ENCODE measurements at places on chromosomes 6 and 20. TPM values are rescaled to one million over a fixed set of nuclear protein-coding genes. Genes with fewer than 3 reads are reported as not detected.

DNA sequence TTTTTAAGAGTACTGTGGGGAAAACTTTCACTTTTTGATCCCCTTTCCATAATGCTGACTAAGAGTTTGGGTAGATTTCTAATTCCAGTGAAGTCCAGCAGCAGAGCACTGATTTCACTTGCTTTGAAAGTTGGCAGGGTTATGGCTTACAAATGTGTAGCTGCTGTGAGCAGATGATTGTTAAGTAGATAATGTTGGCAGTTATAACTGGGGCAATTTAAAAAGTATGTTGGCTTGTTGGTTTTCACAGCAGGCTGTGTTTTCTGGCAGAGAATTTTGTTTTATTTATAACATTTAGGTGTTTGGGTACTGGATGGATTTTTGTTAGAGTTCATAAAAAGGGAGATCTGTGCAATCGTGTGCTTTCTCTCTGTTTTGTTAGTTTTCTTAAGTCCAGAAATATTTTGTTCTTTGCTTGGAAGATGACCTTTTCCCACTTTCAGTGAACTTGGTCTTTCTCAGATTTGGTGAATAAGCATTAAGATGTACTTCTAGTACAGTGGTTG, 31.4 kb downstream of the AFDN start:
- H3K36me3 ChIP-seq: no peaks in the 10 kb centered on the region
- DNase-seq: no peak
- no peaks in the 10 kb centered on the region for H3K27me3 ChIP-seq
- H3K4me1 ChIP-seq: peaks cover 77% of the 10 kb centered on the region

Gene FAM184A
- total RNA-seq: 0.28 TPM

DNA sequence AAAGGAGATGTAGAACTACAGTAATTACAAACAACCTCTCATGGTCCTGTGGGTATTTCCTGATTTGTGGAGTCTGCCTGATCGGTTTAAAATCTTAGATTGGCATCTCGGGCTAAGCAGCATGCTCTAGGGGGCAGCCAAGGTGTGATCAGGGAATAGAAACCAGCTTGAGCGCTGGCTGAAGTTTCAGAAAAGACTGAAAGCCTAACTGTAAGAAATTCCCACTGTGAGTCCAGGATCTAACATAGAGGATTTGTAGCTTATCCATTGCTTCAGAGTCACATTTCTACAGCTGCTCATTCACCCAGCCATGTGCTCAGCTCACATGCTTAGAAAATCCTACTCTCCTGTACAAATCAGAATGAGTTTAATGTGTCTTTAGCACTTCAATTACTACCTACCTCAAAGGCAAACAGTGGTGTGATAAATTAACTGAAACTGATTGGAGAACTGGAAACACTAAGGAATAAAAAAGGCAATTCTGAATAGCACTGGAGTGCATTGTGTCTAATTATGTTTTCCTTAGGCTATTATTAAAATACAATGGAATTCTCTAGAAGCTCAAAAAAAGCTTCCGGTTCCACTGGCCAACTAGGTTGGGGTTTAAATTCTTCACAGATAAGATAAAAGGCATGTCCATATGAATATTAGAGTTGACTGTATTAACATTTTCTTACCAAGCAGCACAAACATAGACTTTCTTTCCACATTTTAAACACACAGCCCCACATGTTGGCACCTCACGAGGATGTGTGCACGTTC, 73.8 kb upstream of the MPC1 start:
- no peak for DNase-seq
- no peaks in the 10 kb centered on the region for H3K36me3 ChIP-seq
- H3K27me3 ChIP-seq: no peaks in the 10 kb centered on the region

GRCh38 chr6:32713241-32713640, 27.9 kb upstream of the HLA-DQA2 start:
- H3K27ac ChIP-seq: no peak overlapping the region
- peaks cover 11% of the 10 kb centered on the region for H3K27me3 ChIP-seq
- H3K4me1 ChIP-seq: no peaks in the 10 kb centered on the region
- DNase-seq: no peak
- H3K36me3 ChIP-seq: no peaks in the 10 kb centered on the region

DNA sequence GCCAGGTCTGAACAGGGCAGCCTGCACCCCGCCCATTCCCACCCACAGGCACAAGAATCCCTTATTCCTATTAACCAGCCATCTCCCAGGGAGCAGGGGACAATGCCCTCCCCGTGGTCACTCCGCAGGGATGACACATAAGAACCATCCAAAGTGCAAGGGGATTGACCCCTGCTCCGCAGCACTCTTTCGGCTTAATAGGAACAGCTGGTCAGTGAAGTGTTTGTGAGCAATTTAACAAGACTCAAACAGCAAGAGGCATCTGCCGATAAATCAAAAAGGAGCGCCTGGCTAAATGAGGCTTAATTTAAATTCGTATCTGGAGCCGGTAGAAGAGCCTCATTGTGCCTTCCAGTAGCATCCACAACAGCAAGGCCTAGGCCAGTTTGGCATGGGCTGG, 389.4 kb downstream of the RNGTT start:
- H3K27ac ChIP-seq: no peak overlapping the region
- no peak for DNase-seq
- no peaks in the 10 kb centered on the region for H3K4me1 ChIP-seq
- H3K4me3 ChIP-seq: no peak overlapping the region
- H3K36me3 ChIP-seq: no peaks in the 10 kb centered on the region
- H3K27me3 ChIP-seq: no peaks in the 10 kb centered on the region

DNA sequence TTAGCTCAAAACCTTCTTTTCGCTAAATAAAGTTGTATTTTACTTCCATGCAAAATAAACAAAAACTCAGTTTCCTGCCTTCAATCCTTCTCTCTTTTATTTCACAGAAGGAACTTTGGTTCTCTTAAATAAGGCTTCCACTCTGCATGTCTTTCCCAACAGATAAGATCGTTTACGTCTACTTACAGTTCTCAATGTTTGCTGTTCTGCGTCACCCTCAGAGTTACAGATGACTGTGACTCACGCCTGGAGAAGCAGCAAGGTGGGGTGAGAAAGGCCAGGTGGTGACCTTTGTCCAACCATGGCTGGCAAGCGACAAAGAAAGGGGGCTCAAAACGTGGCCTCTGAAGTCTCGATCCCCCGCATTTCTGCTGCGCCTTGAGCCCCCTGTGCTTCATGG, 51.4 kb upstream of the RPS6KA2 start:
- no peaks in the 10 kb centered on the region for H3K36me3 ChIP-seq
- H3K4me3 ChIP-seq: no peak overlapping the region
- H3K4me1 ChIP-seq: peaks cover 7% of the 10 kb centered on the region
- no peaks in the 10 kb centered on the region for H3K27me3 ChIP-seq
- no peak overlapping the region for H3K27ac ChIP-seq

DNA sequence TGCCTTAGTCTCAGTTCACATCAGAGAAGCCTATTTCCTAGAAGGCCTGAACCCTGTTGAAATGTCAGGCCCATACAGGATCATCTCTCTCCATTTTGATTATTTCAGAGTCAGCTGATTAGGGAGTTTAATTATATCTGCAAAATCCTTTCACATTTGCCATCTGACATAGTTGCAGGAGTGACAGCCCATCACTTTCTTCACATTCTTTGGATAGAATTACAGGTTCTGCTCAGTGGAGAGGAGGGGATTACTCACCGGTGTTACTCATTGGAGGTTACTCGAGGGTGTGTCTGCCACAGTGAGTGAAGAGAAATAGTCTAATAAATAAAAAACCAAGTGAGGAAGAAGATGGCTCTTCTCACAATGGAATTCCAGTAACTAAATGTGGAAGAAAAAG, 216.8 kb downstream of the TMEM242 start:
- no peak overlapping the region for H3K4me3 ChIP-seq
- H3K36me3 ChIP-seq: peaks cover 10% of the 10 kb centered on the region
- no peak for DNase-seq

Gene TBC1D32
- total RNA-seq: 2.0 TPM

GRCh38 chr20:4230651-4231050, 215.3 kb upstream of the RNF24 start:
- no peak overlapping the region for H3K27ac ChIP-seq
- H3K4me1 ChIP-seq: peaks cover 18% of the 10 kb centered on the region
- H3K4me3 ChIP-seq: no peak overlapping the region
- H3K27me3 ChIP-seq: no peaks in the 10 kb centered on the region
- no peak for DNase-seq
- no peaks in the 10 kb centered on the region for H3K36me3 ChIP-seq

Gene SLC17A4
- total RNA-seq: not detected

- no peak for DNase-seq
- H3K27ac ChIP-seq: peak overlapping the region; percentile 71
- H3K27me3 ChIP-seq: no peaks in the 10 kb centered on the region
- H3K4me1 ChIP-seq: peaks cover 22% of the 10 kb centered on the region
- no peaks in the 10 kb centered on the region for H3K36me3 ChIP-seq
Measured at GRCh38 chr20:42484790-42485375, 704.8 kb downstream of the PTPRT start.

Gene DACT2
- 0.64 TPM for total RNA-seq

Gene RCAN2
- total RNA-seq: 298 TPM

DNA sequence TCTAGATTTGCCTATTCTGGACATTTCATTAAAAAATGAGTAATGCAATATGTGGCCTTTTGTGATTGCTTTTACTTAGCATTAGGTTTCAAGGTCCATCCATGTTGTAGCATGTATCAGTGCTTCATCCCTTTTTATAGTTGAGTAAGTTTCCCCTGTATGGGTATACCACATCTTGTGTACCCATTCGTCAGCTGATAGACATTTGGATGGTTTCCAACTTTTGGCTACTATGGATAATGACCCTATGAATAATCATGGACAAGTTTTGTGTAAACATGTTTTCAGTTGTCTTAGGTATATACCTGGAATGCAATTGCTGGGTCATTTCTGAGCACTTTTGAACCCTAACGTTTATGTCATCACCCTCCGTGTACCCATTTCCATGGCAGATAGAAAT, 15.4 kb downstream of the METTL24 start:
- H3K4me3 ChIP-seq: no peak overlapping the region
- DNase-seq: no peak
- no peaks in the 10 kb centered on the region for H3K27me3 ChIP-seq
- no peak overlapping the region for H3K27ac ChIP-seq

DNA sequence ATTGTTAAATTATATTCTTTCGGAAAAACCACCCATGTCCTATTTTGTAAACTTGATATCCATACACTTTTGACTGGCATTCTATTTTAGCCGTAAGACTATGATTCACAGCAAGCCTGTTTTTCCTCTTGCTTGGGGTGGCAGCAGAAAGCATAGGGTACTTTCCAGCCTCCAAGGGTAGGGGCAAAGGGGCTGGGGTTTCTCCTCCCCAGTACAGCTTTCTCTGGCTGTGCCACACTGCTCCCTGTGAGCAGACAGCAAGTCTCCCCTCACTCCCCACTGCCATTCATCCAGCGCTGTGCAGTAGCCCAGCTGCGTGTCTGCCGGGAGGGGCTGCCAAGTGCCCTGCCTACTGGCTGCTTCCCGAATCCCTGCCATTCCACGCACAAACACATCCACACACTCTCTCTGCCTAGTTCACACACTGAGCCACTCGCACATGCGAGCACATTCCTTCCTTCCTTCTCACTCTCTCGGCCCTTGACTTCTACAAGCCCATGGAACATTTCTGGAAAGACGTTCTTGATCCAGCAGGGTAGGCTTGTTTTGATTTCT, 2.1 kb upstream of the ESR1 start:
- H3K27ac ChIP-seq: no peak overlapping the region
- H3K4me1 ChIP-seq: no peaks in the 10 kb centered on the region
- no peak for DNase-seq
- no peaks in the 10 kb centered on the region for H3K36me3 ChIP-seq
- peaks cover 52% of the 10 kb centered on the region for H3K27me3 ChIP-seq
- peak overlapping the region; percentile 28 for H3K4me3 ChIP-seq

DNA sequence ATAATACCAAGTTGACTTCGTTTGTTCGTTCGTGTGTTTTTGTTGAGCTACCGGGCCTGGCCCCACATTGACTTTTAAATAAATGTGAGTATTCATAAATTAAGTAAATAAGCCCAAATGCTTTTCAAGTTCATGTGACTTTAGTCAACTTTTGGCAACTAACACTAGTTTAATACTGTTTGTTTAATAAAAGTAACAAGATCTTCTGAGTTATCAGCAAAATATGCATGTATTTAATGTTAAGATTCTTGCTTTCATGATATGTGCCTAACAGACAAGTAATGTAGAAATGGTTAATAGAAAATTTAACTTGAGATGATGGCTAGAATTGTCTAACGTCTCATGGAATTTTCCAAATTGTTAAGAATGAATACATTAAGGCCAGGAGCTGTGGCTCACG, 38.7 kb upstream of the ECI2 start:
- H3K4me1 ChIP-seq: no peaks in the 10 kb centered on the region
- H3K27me3 ChIP-seq: no peaks in the 10 kb centered on the region
- H3K36me3 ChIP-seq: no peaks in the 10 kb centered on the region
- H3K27ac ChIP-seq: no peak overlapping the region
- H3K4me3 ChIP-seq: no peak overlapping the region
- no peak for DNase-seq

GRCh38 chr6:98044791-98045470, 761.9 kb upstream of the MMS22L start:
- H3K36me3 ChIP-seq: no peaks in the 10 kb centered on the region
- H3K27me3 ChIP-seq: peaks cover 12% of the 10 kb centered on the region
- no peak overlapping the region for H3K27ac ChIP-seq

Gene ACTL10
- 0.11 TPM for total RNA-seq

Gene FUT9
- not detected for total RNA-seq

- H3K27me3 ChIP-seq: no peaks in the 10 kb centered on the region
- no peak overlapping the region for H3K27ac ChIP-seq
- peaks cover 99% of the 10 kb centered on the region for H3K36me3 ChIP-seq
- no peak for DNase-seq
- no peak overlapping the region for H3K4me3 ChIP-seq
Measured at GRCh38 chr20:57374931-57375651, 16.1 kb upstream of the RBM38 start.
